Stimulated activated CD4-positive, alpha-beta T cell treated with anti-CD3 and anti-CD28 coated beads, Interleukin-1b, Interleukin-23, amount 100 ng/mL, for 1 hour (primary cell): ENCODE measurements at places on chromosomes 5 and 9.

DNA sequence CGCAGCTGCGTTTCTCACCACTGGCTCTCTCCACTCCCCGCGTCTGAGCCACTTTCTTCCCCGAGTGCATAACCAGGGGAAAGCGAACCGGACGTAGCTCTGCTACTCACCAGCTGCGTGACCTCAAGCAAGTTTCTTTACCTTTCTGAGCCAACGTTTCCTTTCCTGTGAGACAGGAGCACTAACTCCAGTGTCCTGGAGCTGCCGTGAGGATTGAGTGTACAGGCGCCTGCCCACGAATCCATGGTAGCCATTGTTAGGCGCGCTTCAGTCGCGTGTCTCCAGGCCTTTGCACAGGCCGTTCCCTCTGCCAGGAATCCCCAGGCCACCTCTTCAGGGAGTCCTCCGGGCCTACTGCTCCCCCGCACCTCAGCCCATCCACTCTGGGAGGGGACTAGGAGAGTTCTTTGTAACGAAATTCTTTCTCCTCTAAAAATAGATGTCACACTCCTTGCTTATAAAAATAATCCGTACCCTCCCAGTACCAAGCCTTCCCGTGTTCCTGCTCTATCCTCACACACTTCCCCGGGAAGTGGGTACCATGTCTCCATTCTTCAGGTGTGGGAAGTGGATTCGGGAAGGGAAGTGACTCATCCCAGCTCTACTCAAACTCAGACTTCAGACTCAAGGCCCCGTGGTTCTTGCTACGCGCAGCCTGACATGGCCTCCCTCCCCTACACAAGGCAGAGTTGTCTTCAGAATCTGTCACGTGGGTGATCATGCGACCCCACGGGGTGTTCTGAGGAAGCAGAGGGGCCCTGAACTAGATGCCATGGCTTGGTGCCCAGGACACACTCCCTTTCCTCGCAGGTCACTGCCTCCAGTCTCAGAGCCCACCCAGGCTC is 16.1 kb upstream of the CRB2 start:
- no peak for DNase-seq

DNA sequence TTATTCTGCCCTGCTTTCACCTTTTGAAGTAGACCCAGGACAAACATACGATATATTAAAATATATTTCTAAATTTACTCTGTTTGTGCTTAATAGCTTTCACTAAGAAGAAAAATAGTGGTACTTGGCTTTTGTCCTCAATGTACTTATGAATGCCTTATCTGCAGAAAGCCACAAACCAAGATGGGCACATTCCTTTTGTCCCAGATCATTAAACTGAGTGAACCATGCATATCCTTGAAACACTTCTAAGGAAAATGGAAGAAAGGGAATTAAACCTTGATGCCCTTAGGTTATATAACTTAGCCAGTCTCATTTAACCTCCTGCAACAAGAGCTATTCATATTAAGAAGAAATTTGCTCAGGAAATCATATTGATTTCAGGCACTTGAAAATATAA is 553.8 kb upstream of the CDH9 start:
- no peak for DNase-seq

- no peak for DNase-seq
Measured at GRCh38 chr9:111599092-111599954, at the start of gene PTGR1. PTGR1 (minus strand) TSS chr9:111599647; CDS start chr9:111597422, 2,225 bp downstream.

- DNase-seq: no peak
Measured at GRCh38 chr9:79353856-79354520, 217.8 kb upstream of the TLE4 start.

GRCh38 chr9:114897196-114897595 is 33.2 kb downstream of the TNFSF8 start:
- DNase-seq: no peak

- DNase-seq: no peak
Measured at GRCh38 chr5:28234356-28234968, 1196.1 kb upstream of the CDH9 start.

- DNase-seq: no peak
Measured at GRCh38 chr9:76369583-76369982, 24.6 kb downstream of the RFK start.

DNA sequence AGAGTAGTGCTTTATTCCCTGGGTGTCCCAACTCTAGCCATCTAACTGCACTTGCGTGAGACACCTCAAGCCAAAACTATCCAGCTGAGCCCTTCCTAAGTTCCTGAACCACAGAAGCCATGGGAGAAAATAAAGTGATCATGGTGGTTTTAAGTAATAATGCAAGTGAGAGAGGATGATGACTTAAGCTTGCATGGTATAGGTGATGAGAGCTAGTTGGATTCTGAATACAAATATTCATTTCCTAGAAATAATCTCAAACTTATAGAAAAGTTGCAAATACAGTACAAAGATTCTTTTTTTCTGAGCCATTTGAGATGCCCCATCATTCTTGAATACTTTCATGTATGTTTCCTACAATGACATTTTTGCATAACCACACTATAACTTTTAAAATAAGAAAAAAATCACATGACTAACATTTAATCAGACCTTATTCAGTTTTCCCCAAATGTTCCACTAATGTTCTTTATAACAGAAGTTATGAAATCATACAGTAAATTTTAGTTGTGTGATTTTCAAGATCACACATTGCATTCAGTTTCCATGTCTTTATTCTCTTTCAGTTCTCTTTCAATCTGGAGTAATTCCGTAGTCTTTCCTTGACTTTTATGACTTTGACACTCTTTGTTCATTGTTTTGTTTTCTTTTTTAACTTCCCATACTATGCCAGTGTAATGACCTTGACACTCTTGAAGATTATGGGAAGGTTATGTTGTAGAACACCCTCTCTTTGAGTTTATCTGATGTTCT is 5.5 kb upstream of the AK3 start:
- no peak for DNase-seq

- no peak for DNase-seq
Measured at GRCh38 chr5:83711982-83712601, 8.6 kb downstream of the HAPLN1 start.

GRCh38 chr5:82359272-82359671 is 81.1 kb upstream of the RPS23 start:
- no peak for DNase-seq

DNA sequence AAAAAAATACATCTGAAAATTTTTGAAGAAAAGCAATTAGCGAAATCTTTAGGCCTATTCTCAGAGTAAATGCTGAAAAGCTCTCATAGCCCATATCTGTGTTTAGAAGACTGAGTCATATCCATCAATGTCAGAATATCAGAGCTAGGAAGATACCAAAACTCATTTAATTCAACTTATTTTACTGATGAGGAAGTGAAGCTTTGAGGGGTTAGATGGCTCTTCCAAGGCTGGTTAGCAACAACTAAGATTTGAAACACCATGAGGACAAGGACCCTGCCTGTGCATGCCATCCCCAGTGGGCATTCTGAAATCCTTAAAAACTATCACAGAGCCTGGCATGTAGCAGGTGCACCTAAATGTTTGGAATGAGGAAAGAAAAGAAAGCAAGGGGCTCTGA is 2.5 kb downstream of the FREM1 start:
- DNase-seq: no peak

DNA sequence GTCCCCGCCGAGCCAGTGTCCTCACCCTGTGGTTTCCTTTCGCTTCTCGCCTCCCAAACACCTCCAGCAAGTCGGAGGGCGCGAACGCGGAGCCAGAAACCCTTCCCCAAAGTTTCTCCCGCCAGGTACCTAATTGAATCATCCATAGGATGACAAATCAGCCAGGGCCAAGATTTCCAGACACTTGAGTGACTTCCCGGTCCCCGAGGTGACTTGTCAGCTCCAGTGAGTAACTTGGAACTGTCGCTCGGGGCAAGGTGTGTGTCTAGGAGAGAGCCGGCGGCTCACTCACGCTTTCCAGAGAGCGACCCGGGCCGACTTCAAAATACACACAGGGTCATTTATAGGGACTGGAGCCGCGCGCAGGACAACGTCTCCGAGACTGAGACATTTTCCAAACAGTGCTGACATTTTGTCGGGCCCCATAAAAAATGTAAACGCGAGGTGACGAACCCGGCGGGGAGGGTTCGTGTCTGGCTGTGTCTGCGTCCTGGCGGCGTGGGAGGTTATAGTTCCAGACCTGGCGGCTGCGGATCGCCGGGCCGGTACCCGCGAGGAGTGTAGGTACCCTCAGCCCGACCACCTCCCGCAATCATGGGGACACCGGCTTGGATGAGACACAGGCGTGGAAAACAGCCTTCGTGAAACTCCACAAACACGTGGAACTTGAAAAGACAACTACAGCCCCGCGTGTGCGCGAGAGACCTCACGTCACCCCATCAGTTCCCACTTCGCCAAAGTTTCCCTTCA is 1.4 kb downstream of the GLIS3 start:
- DNase-seq: no peak

DNA sequence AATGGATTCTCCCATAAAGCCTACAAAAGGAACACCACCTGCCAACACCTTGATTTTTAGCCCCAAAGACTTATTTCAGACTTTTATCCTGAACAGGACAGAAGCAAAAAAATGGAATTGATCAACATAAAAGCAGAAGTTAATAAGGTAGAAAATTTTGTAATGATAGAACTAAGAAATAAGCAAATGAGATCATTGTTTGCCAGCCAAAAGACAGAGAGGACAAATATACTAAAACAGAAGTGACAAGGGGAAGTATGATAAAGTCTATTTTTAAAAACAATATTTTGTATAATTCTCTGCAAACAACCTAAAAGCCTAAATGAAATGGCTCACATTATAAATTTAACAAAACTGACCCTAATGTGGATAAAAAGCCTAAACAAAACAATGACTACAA is 110.5 kb upstream of the PRSS3 start:
- no peak for DNase-seq

- no peak for DNase-seq
Measured at GRCh38 chr9:22103685-22104575, 94.8 kb upstream of the CDKN2B start.
